ENCODE measurements at places on chromosomes 7 and 10.
A peak's percentile ranks its signal among the peaks of the same experiment; 100 is the strongest.

GRCh38 chr10:43846187-43846680 lies 197.6 kb upstream of the ZNF32 start:
- peak; percentile 59 for DNase-seq

GRCh38 chr7:158495216-158495615 lies 92.4 kb downstream of the PTPRN2 start:
- DNase-seq: no peak

DNA sequence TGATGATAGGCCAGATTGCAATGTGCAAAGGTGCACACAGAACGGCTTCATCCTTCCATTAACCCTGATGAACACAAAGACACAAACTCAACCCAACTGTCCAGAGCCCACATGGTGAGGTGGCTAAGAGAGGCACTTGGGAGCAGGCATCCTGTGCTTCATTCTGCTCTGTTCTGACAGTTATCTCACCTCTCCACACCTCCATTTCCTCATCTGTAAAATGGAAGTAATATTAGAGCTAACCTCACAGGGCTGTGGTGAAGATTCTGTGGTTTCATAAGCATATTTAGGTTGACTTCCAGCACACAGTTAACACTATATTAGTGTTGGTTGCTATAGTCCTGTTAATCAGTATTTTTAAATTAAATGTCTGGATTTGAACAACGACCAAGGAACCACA lies 126.3 kb downstream of the TAX1BP1 start:
- DNase-seq: no peak

DNA sequence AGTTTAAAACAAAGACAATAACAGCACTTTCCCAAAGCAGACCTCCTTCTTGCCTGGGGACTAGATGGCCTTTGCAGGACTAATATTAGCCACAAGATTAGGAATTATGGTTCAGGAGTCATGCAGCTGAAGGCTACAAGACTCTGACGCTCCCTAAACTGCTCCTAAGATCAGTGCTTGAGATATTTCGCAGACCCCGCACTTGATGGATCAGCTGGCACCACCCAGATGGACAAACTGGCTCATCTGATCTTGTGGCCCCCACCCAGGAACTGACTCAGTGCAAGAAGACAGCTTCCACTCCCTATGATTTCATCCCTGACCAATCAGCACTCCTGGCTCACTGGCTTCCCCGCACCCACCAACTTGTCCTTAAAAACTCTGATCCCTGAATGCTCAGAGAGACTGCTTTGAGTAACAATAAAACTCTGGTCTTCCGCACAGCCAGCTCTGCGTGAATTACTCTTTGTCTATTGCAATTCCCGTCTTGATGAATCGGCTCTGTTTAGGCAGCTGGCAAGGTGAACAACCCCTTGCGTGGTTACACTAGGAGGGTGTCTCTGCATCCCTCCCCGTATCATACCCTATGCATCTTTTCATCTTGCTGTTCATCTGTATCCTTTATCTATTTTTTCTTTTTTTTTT lies 26.9 kb upstream of the NRBF2 start:
- DNase-seq: no peak

- no peak for DNase-seq
Observed at GRCh38 chr7:69245646-69246045, 352.6 kb upstream of the AUTS2 start.

DNA sequence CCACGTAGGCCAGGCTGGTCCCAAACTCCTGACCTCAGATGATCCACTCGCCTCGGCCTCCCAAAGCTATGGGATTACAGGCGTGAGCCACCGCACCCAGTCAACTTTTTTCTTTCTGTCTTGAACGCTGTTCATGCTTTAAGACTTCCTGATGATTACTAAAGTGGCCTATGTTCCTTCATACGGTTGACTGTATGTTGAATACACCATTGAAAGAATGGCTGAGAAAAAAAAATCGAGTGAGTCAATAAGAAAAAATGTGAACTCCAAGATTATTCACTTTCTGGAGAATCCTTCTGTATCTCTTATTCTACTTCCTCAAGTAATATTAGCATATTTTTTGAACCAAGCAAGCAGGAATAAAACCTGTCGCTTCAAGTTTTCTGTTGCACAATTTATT lies 955.0 kb downstream of the GATA3 start:
- DNase-seq: no peak

DNA sequence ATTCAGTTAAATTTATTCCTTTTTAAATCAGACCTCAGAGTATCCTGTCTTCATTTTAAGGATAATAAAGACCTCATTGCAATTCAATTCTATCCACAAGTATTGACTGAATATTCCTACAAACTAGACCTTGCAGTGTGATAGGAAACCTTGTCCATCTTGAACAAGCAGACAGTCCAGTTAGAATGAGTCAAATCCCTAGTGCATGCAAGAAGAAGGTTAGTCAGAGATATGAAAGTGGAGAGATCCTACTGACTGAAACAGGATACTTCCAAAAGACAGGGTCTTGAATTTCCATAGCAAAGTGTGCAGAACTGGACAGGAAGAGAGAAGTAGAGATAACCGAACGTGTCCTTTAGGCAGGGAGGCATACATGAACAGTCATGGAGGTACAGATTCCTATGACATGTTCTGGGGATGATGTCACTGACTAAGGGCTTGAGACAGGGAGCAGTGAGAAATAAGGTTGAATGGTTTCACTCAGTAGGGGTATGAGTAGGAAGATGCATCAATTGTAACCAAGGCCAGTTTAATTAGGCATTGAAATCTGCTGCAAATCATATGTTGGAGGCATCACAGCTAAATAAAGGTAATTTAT lies 45.2 kb downstream of the PPP1R3A start:
- no peak for DNase-seq
